Activated naive CD8-positive, alpha-beta T cell treated with anti-CD3 and anti-CD28 coated beads for 36 hours (primary cell): ENCODE measurements at places on chromosomes 6 and 20. TPM values are rescaled to one million over a fixed set of nuclear protein-coding genes. Genes with fewer than 3 reads are reported as not detected.

DNA sequence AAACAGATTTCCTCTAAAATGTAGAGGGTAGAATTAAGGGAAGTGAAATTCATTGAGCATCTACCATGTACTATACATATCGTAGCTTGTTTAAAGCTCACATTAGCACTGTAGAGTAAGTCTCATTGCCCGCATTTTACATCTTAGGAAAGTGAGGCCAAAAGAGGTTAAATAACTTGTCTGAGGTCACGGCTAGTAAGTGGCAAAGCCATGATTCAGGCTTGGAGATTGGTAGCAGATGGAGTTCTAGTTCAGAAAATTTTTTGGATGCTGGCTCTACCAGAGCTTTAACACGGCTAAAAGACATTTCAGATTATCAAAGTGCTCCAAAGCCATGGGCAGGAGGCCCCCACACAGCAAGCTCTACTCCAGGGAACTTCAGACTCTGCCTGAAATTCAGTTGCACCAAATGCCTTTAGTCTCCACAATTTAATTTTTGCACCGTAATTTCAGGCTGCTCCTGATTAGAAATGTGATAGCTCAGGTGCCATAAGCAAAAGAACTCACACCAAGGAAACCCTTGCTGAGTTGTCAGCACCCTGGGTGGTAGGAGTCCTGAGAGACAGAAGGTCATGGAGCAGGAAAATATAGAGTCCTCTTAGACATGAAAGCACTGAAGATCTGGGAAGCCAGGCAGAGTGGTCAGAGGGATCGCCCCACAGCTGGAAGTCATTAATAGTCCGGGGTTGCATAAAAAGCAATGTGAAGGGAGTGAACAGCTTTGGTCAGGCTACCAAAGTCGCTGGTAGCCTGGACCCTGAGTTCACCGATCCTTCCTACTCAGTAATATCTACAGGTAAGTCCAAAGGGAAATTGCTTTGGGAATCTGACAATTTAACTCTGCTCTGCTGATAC lies 55.2 kb upstream of the ASIP start:
- no peak for DNase-seq

GRCh38 chr20:55778796-55779195 lies 226.5 kb downstream of the CBLN4 start:
- no peak for DNase-seq

DNA sequence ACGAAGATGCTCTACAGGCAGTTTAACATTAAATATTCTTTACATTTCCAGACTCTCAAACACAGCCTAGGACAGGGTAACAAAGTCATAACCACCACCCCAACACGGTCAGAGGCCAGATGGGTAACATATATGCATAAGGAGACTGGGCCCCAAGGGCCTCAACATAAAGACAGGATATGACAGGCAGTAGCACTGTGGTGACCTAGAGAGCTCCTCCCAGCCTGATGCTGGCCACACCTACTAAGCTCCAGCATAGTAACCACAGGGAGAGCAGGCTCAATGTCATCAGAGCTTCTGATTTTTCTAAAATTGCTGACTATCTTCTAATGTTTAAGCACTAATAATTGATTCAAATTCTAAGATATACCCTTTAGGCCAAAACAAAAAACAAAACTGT lies 21.7 kb downstream of the SMLR1 start:
- DNase-seq, result peak; percentile 12

DNA sequence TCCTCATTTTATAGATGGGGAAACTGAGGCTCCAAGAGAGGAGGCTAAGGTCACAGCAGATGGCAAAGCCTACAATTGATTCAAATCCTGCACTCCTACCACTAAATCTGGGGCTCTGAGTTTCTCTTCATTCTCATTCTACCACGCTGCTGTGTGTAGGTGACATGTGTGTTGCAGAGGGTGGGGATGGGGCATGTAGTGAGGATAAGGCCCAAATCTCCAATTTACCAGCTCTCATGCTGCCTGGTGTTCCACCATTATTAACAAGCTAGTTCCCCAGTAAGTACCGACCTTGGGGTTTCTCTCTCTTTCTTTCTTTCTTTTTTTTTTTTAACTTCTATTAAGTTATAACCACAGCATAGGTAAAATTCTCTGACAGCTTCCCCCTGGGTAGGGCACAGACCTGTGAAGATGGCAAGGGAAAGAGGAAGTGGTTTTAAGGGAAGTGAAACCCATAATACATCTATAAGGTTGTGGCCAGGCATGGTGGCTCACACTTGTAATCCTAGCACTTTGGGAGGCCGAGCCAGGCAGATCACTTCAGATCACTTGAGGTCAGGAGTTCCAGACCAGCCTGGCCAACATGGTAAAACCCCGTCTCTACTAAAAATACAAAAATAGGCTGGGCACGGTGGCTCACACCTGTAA lies 13.0 kb upstream of the MATN4 start:
- no peak for DNase-seq

DNA sequence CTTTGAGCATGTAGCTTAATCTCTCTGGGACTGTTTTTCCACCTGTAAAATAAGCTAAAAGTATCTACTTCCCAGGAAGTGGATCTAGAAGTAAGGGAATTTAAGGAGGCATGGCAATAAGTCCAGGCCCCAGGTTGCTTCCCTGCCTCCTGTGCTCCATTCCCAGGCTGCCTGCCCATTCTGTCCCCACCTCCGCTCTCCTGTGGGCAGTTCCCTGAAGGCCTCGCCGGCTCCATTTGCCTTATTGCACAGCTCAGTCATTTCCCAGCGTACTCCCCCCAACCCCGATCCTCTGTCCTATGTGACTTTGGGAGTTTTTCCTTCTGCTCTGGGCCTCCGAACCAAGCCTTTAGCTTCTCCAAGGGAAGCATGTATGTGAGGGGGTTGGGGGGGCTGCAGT lies 4.6 kb downstream of the SLC29A1 start:
- no peak for DNase-seq

GRCh38 chr6:44224029-44224964 lies 902 bp downstream of the SLC29A1 start:
- no peak for DNase-seq

DNA sequence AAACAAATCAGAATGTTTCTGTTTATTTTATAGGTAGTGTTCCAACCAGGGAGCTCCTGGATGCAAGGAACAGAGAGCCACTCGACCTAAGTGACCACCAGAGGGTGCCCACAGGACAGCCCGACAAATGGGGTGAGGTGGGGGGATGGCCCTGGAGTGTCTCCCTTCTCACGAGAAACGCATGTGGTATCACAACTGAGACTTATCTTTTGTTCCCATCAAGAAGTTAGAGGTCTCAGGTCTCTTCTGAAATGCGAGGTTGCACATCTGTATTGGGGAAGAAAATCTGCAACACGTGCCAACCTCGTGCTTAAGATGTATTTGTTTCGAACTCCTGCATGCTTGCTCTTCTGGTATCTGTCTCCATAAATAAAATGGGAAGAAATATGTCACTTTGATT lies 104.0 kb downstream of the ISM1 start:
- no peak for DNase-seq

The ITCH gene
- total RNA-seq, result 55.2 TPM

The MAFB gene
- not detected for total RNA-seq

The GSTA1 gene
- not detected for total RNA-seq

The TRDN gene
- not detected for total RNA-seq

The ISM1 gene
- 3.4 TPM for total RNA-seq
